ENCODE measurements at places on chromosomes 7 and 10. TPM values are rescaled to one million over a fixed set of nuclear protein-coding genes. Genes with fewer than 3 reads are reported as not detected.

DNA sequence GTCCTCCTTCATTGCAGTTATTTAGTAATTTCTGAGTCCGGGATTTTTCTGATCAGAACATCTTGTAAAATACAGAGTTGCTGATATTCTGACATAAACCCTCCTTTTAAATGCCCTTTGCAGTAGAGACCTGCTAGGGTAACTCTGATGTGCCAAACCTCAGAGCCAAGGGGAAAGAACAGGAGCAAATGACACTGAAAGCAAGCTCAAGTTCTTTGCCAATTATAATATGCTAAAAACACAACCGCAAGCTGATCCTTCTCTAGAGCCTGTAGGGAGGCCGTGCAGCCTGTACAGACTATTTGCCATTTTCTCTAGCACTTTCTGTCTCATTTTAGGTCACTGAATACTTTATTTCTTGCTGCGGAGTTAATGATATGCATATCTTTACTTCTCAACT is 240.4 kb downstream of the CAMK1D start:
- no peak for DNase-seq

DNA sequence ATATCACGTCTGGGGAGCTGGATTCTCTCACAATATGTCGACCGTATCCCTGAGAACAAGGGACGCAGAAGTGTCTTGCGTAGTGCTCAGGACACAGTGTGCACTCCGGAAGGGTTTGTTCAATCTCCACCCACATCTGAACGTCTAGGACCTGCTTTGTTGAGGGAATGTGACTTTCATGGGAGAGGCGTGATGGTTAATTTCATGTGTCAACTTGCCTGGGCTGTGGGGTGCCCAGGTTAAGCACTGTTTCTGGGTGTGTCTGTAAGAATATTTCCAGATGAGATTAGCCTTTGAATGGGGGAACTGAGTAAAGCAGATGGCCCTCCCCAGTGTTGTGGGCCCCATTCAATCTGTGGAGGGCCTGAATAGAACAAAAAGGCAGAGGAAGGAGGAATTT is 80.4 kb upstream of the SFMBT2 start:
- DNase-seq = no peak

The LAMTOR4 gene
- polyA plus RNA-seq = 118 TPM

The NODAL gene
- polyA plus RNA-seq = not detected

Measured in HepG2 (cell line).